Stimulated activated CD4-positive, alpha-beta T cell treated with anti-CD3 and anti-CD28 coated beads, Interleukin-15, amount 100 ng/mL, for 24 hours (primary cell): ENCODE measurements at places on chromosomes 1 and 21.
A peak's percentile ranks its signal among the peaks of the same experiment; 100 is the strongest.

GRCh38 chr21:33660406-33660805 is 18.1 kb downstream of the ITSN1 start:
- DNase-seq = no peak

GRCh38 chr1:171219346-171220080 is 28.8 kb upstream of the FMO1 start:
- no peak for DNase-seq

GRCh38 chr21:22224261-22224660 is 1226.1 kb downstream of the NCAM2 start:
- no peak for DNase-seq

- DNase-seq = no peak
Observed at GRCh38 chr1:75067975-75068374, 66.2 kb upstream of the LHX8 start.

DNA sequence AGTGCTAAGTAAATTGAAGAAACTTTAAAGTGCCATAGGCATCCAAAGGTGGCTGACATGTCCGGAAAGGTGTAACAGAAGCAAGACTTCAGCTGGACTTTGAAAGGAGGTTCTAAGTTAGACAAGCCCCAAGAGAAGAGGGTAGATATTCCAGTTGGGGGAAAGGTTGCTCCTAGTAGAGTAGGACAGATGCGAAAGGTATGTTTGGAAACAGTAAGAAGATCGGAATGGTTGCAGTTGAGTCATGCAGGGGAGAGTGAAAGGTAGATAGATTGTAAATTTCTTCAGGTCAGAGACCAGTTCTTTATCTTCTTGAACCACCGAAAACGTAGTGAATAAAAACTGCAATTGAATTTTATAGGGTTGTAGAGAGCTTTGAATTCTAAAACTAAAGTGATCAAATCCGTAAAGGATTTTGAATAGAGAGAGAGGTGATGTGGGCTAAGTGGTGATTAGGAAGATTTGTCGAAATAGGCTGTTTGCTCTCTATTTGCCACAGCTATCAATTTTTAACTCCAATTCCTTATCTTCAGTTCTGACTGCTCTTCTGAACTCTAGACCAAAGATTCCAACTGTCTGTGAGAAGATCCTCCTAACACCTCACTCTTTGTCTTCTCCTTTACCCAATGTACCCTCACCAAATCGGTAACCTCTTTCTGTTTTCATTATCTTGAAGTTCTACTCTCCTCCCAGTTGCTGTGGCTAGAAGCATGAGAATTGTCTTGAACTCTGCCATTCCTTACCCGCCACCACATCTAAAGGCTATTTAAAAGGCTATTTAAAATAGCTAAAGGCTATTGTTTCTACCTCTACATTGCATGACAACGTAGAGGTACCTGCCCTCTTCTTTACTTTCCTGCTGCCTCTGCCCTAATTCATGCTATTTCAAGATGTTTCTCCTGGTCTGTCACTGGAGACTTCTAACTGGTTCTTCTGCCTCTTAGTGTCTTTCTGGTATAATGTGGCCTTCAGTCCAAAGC is 16.7 kb downstream of the MACF1 start:
- DNase-seq = no peak

- DNase-seq = no peak
Observed at GRCh38 chr1:108595507-108595906, 35.6 kb downstream of the EEIG2 start.

- DNase-seq = no peak
Observed at GRCh38 chr1:21349693-21350092, 59.4 kb upstream of the ECE1 start.

DNA sequence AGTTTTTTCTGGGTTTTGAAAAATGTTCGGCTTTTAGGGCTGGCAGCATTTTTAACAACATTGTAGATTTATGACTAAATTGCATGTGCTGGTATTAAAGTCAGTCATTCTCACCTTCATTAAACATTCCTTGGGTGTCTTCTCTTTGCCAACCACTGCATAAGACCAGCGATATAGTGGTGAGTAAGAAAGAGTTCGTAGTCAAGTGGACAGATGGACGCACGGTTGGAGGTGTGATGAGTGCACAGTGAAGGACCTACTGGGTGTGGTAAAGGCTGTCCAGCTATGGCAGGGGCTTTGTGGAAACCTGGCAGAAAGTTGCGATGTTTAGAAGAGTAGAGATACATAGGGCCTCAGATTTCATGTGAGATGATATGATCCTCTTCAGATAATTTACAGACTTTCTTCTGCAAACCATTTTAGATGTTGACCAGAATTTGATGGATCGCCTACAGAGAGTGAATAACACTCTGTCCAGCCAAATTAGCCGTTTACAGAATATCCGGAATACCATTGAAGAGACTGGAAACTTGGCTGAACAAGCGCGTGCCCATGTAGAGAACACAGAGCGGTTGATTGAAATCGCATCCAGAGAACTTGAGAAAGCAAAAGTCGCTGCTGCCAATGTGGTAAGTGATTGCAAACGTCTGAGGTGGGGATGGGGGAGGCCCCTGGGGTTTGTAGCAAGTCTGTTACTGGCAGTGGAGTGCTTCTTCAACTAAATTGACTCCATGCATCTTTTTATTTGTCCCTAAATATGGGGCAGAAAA is 56.0 kb upstream of the LAMC2 start:
- DNase-seq = no peak

DNA sequence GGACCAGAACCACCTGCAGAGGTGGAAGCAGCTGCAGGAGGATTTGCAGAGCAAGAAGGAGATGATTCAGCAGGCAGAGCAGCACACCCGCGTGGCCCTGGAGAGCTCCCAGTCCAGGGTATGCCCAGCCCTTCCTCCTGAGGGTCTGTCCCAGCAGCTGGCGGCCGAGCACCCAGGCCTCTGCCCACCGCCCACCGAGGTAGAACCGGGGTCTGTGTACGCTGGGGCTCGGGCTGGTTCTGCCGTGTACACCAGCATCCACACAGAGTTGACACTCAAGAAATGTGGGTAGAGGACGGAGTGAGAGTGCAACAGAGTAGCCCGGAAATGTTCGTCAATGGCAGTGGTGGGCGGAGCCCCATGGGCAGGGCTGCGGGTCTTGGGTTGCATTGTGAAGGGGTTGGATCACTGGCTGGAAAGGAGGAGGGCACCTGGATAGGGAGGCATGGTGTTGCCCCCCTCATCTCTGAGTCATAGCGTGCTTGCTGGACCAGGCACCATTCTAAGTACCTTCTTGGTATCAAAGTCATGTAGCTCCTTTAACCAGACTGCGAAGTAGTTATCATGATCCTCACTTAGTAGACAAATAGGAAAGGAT is 5.1 kb upstream of the SMIM1 start:
- no peak for DNase-seq

GRCh38 chr1:117919376-117919775 is 10.0 kb downstream of the GDAP2 start:
- no peak for DNase-seq

DNA sequence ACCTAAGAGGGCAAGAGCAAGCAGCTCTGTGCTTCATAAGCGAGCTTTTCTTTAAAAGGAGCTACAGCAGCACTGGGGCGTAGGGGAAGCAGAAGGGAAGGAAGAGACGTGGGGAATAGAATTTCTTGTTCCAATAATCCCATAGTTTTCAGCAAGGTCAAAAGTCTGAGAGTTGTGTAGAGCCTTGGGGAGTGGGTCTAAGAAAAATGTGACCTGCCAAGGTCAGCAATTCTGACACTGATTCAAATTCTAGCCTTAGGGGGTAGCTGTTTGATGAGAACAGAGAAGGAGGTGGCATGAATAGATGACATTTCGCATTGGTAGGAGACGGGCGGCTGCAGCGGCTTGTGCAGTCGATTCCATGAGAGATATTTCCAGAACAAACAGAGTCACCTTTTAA is 22.4 kb downstream of the PRRX1 start:
- no peak for DNase-seq

DNA sequence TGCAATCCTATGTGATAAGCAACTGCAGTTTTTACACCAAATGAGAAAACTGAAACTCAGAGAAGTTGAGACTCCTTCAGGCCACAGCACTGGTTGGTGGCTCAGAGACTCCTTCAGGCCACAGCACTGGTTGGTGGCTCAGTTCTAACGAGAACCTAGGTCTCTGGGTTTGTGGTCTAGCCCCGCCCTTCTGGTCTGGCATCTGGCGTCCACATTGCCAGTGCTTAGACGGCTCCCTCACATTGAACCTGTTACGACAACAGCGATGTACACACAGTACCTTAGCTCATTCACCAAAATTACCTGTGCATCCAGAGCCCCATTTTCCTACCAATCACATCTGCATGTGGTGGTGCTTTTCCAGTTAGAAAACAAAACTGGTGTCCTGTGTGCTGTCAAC is 66.1 kb downstream of the NID1 start:
- DNase-seq = peak; percentile 64

GRCh38 chr1:241598249-241598648 is 41.9 kb downstream of the CHML start:
- no peak for DNase-seq

GRCh38 chr1:62294261-62294660 is 25.0 kb downstream of the KANK4 start:
- DNase-seq = peak; percentile 28

DNA sequence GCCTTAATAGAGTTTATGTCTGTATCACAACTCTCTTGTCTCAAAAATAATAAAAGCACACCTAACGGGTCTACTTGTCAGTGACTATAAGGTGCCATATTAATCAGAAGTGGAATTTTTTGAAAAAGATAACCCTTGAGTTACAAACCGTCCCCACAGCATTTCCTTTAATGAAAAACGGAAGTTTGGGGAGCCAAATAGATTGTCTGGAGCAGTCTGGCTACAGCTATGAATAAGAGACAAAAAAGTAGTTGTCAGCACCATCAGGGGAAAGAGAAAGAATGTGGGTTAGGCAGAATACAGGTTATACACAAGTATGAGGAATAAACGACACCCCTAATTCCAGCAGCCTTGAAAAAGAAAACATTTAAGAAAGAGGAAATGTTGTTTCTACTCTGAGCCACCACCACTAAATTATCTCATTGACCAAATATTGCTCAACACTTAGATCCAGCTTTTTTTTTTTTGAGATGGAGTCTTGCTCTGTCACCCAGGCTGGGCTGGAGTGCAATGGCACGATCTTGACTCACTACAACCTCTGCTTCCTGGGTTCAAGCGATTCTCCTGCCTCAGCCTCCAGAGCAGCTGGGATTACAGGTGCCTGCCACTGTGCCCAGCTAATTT is 29.4 kb upstream of the USP24 start:
- no peak for DNase-seq

GRCh38 chr1:44225761-44226160 is 12.5 kb downstream of the DMAP1 start:
- no peak for DNase-seq

GRCh38 chr21:36759348-36760083 is 60.6 kb downstream of the SIM2 start:
- DNase-seq = no peak

- DNase-seq = no peak
Observed at GRCh38 chr1:234542211-234542850, 63.4 kb upstream of the TARBP1 start.

DNA sequence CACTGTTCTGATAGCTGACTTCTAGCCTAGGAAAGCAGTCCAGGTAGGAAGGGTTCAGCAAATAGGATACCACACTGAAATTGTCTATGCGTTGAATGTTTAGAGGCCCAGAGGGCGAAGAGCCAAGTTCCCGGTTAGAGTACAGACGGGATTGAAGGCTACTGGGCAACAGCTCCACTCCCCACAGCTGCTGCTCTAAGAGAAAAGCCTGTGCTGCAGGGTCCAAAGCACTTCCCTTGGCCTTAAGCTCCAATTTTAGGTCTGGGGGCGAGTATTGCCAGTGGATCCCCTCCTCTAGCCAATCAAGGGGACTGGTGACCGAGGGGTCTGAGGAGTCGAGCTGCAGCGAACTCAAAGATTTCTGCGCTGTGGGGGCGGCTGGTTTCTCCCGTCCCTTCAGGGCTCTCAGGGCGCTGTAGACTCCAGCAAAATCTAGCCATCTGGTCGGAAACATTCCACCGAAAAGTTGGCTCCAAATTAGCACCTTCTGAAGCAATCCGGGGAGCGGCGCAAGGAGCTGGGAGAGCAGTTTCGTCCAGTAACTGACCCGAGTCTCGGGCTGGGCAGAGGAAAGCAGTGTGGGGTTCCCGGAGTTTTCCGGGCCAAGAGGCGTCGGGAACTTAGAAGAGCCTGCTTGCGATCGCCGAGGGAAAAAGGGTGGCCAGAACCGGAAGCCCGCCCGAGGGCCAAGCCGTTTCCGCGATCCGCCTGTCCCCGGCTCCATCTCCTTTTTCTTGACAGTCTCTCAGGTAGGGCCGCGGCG is 748 bp downstream of the PPP1R15B start:
- peak; percentile 61 for DNase-seq

DNA sequence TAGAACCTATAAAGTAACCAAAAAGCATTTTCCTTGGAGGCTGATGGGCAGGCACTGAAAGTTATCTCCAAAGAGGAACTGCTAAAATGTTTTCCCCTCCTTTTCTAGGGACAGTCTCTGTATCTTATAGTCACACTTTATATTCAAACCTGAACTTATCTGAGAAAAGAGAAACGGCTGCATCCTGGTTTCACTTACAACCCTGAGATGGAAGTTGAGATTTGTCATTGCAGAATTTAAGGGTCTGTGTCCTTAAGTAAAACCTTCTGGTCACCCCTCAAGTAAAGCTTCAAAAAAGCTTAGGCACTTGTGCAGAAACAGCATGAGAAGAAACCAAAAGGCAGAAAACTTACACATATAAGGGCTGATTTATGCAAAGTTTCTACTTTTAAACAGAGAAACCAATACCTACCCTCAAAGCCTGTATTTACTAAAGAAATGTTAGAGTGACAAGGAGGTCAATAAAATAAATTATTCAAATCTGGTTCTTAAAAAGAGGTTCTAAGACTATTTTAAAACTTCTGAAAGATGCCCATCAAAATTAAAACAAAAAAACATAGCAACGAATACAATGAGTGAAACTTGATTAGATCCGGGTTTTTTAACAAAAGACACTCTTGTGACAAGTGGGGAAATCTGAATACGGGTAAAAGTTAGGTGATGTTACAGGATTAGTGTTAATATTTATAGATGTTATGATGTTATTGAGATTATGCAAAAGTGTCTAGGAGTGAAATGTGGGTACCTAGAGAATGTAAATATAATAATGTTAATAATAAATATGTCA is 9.9 kb downstream of the CD58 start:
- DNase-seq = no peak

DNA sequence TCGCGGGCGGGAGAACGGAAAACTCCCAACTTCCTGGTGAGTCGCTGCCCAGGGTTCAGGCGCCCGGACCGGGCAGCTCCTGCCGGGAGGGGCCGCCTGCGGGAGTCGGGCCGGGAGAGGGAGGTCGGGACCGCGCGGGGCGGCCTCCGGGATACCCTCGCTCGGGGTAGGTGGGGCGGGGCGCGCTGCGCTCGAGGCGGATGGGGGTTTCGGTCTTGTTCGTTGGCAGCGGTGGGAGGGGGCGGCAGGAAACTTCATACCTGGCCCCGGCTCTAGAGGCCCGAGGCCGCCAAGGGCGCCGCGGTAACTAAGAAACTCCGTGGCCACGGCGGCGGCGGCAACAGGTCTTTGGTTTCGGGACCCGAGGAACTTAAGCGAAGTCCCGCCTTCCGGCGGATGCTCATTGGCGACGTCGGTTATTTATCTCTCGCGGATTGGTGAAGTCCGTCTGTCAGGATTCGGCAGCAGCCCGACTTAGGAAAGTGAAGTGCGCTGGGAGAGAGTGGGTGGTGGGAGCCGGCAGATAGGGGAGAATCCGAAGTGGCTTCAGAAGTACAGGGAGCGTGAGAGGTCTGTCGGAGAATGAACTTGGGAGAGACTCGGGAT is 546 bp downstream of the NEK7 start:
- peak; percentile 89 for DNase-seq

GRCh38 chr21:37771181-37771580 is 145.1 kb downstream of the KCNJ6 start:
- DNase-seq = no peak
